ENCODE measurements at places on chromosomes 3 and 15.

GRCh38 chr3:106386050-106386449 is 517.2 kb upstream of the CBLB start:
- DNase-seq = no peak

DNA sequence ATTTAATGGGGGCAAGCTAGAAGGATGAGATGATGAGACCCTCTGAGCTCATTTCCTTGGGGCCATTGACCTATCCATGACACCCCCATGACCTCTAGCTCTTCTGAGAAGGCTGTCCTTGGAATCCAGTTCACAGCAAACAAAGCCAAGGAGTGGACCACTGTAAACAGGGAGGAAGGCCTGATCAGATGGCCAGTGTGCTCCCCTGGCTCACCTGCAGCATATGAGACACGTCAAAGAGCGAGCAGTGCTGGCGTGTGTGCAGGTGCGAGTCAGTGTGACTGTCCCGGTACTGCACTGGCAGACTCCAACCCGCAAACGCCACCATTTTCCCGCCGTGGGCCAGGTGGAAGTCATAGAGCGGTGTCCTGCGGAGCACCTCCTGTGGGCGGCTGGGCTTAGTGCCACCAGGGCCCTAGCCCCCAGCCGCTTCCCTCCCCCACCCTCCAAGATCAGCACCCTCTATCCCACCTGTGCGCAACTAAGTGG is 339 bp downstream of the AMT start:
- no peak for DNase-seq

GRCh38 chr3:63344661-63345060 is 66.6 kb downstream of the SYNPR start:
- DNase-seq = no peak

DNA sequence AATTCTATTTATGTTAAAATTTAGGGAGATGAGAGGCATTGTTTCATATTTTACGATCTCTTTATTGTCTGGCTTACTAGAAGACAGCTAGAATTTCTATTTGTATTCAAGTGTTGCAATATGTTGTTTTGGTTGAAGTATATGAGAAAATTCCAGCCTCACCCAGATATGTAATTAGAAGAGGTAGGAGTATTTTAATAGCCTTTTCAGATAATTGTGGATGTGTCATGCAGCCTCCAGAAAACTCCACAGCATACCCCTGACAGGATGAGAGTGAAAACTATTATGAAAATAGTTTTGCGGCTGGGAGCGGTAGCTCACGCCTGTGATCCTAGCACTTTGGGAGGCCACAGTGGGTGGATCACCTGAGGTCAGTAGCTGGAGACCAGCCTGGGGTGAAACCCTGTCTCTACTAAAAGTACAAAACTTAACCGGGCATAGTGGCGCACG is 21.5 kb upstream of the USP3 start:
- DNase-seq = no peak

DNA sequence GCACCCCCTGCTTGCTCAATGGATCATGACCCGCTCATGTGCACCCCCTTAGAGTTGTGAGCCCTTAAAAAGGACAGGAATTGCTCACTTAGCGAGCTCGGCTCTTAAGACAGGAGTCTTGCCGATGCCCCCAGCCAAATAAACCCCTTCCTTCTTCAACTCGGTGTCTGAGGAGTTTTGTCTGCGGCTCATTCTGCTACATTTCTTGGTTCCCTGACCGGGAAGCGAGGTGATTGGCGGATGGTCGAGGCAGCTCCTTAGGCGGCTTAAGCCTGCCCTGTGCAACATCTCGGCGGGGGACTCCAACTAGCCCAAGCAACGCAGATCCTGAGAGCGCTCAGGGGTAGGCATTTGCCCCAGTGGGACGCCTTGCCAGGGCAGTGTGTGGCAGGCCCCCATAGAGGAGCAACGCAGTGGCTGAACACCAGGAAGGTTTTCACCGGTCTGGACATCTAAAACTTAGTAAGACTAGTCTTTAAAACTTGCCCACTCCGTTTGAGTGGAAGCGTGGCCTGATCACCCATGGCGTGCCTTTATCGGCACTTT is 9.5 kb downstream of the SLCO2A1 start:
- no peak for DNase-seq

DNA sequence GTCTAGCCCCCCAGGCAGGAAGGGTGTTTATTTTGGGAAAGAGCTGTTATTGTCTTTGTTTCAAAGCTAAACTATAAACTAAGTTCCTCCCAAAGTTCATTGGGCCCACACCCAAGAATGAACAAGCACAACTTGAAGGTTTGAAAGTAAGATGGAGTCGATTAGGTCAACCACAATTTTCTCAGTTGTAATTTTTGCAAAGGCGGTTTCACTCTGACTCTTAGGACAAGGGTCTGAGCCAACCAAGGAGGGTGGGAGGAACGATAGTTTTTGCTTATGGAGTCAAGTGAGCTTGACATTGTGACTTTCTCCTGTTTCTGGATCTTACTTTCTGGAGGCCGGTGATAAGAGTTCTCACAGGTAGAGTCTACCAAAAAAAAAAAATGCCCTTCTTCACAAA is 5.8 kb upstream of the ZNF770 start:
- no peak for DNase-seq

GRCh38 chr15:60679256-60679655 is 200.3 kb upstream of the ICE2 start:
- no peak for DNase-seq

GRCh38 chr3:81581966-81582599 is 179.4 kb downstream of the GBE1 start:
- DNase-seq = no peak

DNA sequence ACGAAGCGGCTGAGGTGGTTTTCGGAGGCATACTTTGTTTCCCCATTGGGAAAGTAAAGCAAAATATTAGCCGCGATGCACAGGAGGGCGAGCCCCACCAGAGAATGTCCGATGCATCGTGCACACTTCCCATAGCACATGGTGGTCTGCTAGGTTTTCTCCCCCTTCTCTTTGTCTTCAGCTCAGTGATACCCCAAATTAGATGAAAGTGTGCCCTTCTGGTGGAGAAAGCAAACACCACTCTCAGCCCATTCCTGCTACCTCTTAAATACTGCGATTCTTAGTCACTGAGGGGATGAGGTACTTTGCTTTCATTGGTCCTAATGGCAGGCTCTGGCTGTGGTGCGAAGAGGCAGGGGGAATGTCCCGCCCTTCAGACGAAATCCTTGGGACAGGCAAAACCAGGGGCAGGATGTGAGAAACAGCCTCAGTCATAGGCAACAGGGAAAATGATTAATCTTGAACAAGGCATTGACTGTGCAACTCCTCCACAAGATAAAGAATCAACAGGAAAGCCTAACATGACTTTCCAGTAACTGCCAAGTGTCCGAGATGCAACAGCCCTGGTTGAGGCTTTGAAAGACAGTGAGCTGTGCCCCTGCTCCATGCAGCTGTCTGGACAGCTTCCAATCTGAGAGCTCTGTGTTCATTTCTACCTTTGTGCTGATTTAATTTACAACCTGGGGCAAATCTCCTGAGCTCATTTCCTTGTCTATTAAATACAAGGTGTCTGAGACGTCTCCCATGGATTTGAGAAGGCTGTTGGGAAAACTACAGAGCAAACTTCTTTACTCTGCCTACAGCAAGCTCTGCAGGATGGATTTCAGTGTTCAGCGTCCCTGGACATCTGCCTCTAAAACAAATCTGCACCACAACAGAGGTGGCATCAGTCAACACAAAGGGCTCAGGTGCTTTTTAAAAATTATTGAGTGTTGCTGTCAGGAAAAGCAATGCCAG is at the start of gene TM4SF1:
TM4SF1 (minus strand) TSS at position 242 of the 957 bp plus-strand sequence; CDS start at position 140, 102 bp downstream.
- peak; percentile 26 for DNase-seq

DNA sequence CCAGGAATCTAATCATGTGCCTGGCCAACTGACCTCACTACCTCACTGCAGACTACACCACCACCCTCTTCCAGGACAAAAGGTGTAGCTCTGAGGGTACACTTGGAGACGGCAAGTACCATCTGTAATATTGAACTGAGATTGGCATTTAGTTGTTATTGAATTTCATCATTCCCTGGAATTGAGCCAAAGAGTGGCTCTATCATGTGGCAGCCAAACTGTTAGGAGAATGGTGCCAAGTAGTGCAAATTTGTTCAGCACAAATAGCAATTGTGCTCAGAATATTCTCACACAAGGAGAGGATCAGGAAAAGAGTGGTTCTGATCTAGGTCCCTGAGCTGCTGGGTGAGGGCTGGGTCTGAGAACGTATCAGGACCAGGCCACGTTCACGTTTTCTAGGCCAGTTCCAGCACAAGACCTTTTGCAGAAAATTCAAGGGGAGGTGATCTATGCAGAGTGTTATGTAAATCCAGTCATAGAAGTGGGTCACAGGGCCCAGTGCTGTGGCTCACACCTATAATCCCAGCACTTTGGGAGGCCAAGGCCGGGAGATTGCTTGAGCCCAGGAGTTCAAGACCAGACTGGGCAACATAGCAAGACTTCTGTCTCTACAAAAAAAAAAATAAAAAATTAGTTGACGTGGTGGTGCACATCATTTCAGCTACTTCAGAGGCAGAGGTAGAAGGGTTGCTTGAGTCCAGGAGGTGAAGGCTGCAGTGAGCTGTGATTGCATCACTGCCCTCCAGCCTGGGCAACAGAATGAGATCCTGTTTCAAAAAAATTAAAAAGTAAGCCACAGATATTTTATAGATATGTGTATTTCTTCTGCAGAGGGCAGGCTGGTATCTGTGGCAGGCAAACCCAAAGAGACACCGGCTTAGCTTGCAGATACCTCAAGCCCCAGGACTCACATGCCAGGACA is 31.9 kb upstream of the CFAP161 start:
- DNase-seq = peak; percentile 40

DNA sequence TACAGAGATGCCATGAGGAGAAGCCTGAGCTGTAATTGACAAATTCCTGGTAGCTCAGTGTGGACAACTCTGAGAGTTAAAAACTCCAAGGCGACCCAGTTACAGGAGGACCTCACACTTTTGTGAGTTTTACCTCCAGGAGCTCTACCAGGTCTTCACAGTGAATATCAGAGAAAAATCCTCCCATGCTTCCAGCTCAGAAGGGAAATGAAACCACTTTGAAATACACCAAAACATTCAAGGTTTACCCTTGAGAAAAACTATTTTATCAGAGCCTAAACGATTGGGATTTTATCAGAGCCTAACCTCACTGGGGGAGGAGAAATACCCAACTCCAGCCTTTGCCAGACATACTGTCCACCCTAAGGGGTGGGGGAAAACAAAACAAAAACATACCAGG is 52.4 kb downstream of the MCCC1 start:
- no peak for DNase-seq
